Forelimb muscle (tissue), 1 donor: ENCODE measurements at places on chromosomes 13 and 19. TPM values are rescaled to one million over a fixed set of nuclear protein-coding genes. Genes with fewer than 3 reads are reported as not detected.

The TSSK6 gene
- 0.56 TPM for polyA plus RNA-seq

The SLC10A2 gene
- not detected for polyA plus RNA-seq

The COL5A3 gene
- 67.4 TPM for polyA plus RNA-seq

The SLC5A5 gene
- polyA plus RNA-seq, result not detected

The HSPB6 gene
- polyA plus RNA-seq, result 853 TPM

The ZNF726 gene
- 4.2 TPM for polyA plus RNA-seq

The PGLYRP2 gene
- not detected for polyA plus RNA-seq

The UGGT2 gene
- polyA plus RNA-seq, result 21.9 TPM

The ZNF471 gene
- 16.0 TPM for polyA plus RNA-seq

GRCh38 chr13:73970421-73971055, 163.7 kb downstream of the KLF12 start:
- DNase-seq, result no peak

- DNase-seq, result no peak
These were observed 23.4 kb upstream of the TBC1D4 start for GRCh38 chr13:75505327-75505726.

DNA sequence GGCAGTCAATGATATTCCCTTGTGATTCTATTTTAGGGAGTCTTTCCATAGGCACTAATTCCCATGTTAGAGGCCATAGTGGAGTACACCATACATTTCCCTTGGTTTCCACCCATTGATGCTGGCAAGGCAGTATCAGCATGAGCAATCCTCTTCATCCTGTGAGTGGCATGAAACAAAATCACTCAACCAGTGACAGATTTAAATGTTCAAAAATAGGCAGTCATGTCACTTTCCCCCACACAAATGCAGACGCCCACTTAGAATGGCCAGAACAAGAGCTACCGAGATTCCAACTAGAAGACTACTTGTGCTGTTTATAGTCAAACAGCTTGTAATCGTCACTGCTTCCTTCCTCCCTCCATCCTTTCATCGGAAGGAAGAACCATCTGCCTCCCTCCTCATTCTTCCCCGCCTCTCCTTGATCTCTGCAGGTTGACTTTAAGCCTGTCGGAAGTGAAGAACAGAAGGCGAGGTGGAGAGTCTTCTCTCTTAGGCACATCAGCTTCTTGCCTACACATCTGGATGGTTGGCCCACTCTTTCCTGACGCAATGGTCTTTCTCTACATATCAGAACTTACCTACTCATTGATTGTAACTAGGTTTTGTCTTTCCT, 22.6 kb downstream of the RASL11A start:
- no peak for DNase-seq

GRCh38 chr19:38769635-38770211, 3.6 kb downstream of the LGALS7 start:
- DNase-seq, result peak; percentile 48

- no peak for DNase-seq
These were observed 562.5 kb downstream of the EFNB2 start for GRCh38 chr13:105972811-105973590.

DNA sequence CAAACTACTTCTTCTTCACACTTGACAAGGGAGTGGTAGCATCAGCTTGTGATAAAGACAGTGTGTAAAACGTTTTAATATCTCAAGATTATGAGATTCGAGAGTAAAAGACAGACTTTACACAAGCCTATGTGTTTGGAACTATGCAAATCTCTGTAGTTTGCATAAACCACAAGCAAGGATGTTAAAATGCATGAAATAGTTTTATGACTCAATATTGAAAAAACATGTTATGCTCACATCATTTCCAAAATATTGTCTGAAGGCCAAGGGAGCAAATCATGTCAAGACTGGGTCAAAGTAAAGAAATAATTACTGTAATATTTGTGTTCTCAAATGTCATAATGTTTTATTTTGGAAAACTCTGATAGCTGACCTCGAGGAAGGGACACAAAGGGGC, 316.8 kb upstream of the KLF12 start:
- DNase-seq, result no peak

DNA sequence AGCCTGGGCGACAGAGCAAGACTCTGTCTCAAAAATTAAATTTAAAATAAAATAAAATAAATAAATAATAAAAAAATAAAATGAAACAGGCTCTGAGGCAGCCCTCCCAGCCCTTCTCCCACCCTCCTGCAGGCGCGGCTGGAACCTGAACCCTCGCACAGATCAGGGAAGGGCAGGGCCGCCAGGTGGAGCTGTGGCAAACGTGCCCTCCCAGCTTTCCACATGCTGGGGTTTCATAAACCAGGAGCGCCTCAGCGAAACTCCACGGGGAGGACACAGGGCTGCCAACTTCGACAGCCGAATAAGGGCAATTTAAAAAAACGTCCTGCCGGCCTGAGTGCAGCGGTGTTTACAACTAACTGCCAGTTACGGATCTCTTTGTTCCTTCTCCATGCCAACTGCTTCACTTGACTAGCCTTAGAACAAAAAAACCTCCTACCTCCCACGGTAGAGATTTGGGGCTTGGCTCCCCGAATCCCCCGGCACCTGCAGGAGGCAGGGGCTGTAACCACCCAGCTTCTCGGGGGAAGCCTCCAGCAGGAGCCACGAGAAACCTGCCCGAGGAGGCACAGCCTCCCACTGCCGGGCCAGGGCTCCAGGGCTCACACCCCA, 15.9 kb downstream of the ZNF787 start:
- no peak for DNase-seq

- DNase-seq, result no peak
These were observed 1684.2 kb upstream of the SLC10A2 start for GRCh38 chr13:104750377-104750776.

GRCh38 chr13:114222461-114222968, 12.2 kb upstream of the CDC16 start:
- no peak for DNase-seq

- DNase-seq, result no peak
These were observed 91.7 kb downstream of the HSPH1 start for GRCh38 chr13:31069808-31070534.

DNA sequence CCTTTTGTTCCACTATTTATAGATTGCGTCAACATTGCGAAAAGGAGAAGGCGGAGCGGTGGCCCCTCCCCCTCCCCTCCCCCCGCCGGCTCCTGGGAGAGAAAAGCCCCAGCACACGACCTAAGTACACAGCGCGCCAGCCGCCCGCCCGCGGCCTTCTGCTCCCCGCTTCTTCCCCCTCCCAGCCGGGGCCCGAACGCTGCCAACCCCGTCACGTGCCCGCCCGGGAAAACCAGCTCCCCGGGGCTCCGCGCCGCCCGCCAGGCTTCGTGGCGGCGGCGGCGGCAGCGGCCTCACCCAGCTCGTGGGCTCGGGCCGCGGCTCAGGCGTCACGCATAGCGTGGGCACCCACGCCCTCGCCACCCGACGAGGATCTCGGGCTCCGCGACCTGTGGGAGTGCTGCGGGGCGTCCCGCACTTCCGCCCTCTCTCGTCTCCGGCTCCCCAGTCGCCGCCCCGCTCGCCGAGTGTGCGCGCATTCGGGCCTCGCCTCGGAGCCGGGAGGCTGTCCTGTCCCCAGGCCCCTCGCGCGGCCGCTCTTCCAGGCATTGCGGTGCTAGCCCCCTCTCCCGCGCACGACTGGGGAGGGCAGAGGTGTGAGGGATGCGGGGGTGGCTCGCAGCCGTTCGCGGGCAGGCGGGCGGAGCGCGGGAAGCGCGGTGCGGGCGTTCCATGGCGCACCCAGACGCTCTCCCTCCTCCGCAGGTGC, 110.5 kb downstream of the KCNRG start:
- no peak for DNase-seq

GRCh38 chr19:49710372-49710951, 19.5 kb downstream of the CPT1C start:
- no peak for DNase-seq

DNA sequence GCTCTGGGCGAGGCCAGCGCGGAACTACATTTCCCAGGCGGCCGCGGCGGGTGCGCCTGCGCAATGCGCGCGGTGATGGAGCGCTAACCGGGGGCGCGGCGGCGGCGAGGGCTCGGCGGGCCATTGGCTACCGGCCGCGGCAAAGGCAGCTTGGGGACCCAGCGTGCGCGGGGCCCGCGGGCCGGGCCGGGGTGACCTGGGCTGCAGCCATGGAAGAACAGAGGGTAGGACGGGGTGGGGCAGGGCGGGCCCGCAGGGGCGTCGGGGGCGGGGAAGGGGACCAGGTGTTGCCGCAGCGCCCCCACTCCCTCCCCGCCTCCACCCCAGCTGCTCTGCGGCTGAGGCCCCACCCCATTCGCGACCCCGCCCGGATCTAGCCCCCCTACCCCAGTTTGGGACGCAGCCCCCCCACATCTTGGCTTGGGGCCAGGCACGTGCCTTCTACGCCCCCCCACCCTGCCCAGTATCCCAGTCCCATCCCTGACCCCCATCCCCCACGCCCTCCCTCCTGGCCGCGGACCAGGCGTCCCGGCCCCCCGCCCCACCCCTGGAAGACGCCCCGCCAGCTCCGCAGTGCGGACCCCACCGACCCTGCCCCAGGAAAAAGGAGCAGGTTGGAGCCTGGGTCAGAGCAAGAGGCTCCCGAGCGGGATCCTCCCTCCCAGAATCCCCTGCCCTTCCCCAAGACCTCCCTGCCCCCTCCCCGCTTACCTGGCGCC, at the start of gene FSD1:
FSD1 (plus strand) TSS at position 61 of the 719 bp plus-strand sequence; CDS start at position 210, 149 bp downstream.
- DNase-seq, result no peak

GRCh38 chr19:39497996-39498797, 550 bp upstream of the DLL3 start:
- no peak for DNase-seq

DNA sequence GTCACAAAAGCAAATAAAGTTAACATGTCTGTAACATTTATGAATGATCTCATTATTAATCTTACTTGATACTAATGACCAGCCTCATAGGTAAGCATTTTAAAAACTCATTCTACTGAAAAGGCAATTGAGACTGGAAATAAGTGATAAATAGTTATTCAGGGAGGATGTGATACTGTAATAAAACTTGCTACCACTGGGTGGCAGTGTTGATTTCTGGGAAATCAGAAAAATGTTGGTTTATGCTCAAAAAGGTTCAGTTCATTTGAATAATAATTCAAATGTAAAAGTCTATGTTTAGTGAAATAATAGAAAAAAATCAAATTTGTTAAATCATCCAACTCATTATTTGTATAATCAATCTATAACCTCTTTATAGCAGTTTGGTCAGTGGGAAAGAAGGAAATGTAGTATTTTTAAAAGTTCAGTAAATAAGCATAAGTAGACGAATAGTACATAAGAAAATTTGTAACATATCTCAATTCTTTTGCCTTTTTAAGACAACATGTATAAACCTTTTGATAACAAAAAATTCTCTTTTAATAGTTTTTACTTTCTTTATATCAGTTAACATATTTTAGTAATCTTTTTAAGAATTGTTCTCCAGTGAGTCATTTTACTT, 9.6 kb downstream of the ABHD13 start:
- DNase-seq, result peak; percentile 36

- DNase-seq, result no peak
These were observed 224.2 kb upstream of the MAB21L1 start for GRCh38 chr13:35700671-35701070.

- no peak for DNase-seq
These were observed 18.1 kb downstream of the NALCN start for GRCh38 chr13:101398191-101398590.

- DNase-seq, result no peak
These were observed 32.4 kb downstream of the EPSTI1 start for GRCh38 chr13:42959615-42960014.

GRCh38 chr13:29892151-29892550, 41.7 kb upstream of the UBL3 start:
- no peak for DNase-seq

GRCh38 chr19:39078436-39079200, 5.5 kb upstream of the ACP7 start:
- DNase-seq, result no peak

GRCh38 chr19:1862068-1862423, 1.3 kb downstream of the KLF16 start:
- DNase-seq, result no peak

DNA sequence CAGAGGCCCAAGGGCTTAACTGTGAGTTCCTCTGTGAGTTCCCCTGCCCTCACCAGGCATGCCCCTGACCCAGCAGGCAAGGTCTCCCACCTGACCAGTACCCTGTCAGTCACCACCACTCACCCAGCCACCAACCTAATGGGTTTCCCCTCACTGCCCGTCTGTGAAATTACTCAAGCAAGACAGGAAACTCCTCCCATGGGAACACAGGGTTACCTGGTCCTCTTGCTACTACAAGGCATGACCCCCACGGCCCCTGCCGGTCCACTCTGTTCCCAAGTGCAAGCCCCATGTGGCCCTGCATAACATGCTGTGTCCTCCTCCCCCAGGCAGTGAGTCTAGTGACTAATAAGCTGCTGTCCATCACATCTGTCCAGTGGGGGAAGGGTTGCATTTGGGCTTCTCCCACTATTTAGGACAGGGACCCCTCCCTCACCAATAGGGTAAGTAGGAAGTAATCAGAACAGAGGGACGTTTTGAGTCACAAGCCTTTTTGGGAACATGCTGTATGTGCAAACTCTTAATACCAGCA, 8.0 kb upstream of the DHRS12 start:
- no peak for DNase-seq

DNA sequence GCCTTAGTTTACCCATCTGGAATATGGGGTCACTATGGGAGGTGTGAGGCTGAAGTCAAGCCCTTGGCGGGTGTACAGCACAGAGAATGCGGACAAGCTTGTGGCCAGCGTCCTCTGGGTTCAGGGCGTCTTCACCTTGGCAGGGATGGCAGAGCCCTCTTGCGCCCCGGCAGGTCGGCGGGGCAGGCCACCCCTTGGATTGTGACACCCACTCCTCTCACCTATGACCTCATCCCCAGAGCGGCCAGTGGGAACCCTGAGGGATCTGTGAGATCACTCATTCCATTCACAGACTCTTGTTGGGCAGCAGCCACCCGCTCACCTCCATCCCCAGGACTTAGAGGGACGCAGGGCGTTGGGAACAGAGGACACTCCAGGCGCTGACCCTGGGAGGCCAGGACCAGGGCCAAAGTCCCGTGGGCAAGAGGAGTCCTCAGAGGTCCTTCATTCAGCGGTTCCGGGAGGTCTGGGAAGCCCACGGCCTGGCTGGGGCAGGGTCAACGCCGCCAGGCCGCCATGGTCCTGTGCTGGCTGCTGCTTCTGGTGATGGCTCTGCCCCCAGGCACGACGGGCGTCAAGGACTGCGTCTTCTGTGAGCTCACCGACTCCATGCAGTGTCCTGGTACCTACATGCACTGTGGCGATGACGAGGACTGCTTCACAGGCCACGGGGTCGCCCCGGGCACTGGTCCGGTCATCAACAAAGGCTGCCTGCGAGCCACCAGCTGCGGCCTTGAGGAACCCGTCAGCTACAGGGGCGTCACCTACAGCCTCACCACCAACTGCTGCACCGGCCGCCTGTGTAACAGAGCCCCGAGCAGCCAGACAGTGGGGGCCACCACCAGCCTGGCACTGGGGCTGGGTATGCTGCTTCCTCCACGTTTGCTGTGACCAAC, at the start of gene SPACA4:
SPACA4 (plus strand) TSS at position 280 of the 896 bp plus-strand sequence; CDS start at position 517, 237 bp downstream.
- no peak for DNase-seq

- no peak for DNase-seq
These were observed 302.9 kb downstream of the ITGBL1 start for GRCh38 chr13:101755228-101755887.
